ENCODE measurements at places on chromosomes 1 and 21.

DNA sequence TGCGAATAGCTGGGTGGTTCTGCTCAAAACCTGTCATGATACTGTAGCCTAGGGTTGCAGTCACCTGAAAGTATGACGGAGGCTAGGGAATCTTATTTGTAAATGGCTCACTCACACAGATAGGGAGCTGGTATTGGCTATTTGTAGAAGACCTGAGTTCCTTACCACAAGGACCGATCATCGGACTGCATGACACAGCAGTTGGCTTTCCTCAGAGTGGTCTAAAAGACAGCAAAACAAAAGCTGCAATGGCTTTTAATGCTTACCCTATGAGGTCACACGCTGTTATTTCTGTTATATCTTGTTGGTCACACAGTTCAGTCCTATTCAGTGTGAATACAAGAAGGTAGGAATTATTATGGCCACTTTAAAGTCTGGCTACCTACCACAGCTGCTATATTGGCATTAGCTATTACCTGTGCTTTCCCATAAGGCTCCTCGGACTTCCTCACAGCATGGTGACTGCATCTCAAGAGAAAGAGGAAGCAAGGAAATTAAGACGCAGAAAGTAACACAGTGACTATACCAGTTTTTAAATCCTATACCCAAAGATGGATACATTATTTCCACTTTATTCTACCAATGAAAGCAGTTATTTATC is 68.4 kb upstream of the LRRC7 start:
- DNase-seq: no peak

- DNase-seq: no peak
Measured at GRCh38 chr1:44821240-44821715, 13.0 kb downstream of the BTBD19 start.

DNA sequence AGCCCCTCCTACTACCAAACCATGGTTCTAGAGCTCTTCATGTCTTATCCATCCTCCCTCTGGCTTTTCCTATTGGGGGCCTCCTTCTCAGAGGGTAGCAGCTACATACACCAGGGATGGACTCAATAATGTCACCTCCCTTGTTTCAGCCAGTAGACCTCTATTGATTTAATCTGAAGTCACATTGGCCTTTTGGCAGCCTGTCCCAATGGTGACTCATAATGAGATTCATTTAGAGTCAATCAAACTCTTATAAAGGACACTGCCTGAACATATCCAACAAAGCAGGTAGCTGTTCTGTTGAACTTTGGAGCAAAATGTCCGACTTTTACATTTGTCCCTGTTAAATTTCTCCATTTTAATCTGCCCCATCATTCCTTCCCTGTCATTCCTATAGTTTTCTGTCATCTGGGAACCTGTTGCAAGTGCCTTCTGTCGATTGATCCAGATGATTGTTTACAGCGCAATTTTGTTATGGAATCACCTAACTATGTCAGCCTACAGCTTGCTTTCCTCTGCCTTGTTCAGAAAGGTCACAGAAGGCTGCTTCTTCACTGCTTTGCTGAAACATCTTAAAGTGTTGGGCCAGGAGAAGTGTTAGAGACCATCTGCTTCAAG is 105.9 kb downstream of the ETS2 start:
- DNase-seq: no peak

DNA sequence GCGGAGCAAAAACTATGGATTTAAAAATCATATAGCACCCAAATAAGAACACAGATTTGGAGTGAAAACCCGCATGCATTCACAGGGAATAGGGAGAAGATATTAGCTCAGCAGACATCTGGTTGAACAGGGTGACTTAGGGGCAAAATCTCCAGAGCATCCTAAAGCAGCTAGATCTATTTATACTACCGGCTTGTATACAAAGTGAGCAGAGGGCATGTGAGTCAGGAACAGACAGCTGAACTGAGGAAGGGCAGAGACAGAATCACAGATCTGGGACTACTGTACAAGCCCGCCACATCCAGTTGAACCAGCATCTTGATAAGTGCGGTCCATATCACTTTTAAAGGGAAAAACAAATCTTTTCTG is 35.2 kb upstream of the EXOSC10 start:
- no peak for DNase-seq

GRCh38 chr21:45050345-45050796 is 24.0 kb upstream of the ADARB1 start:
- no peak for DNase-seq

GRCh38 chr1:151312411-151312810 is 14.8 kb downstream of the PI4KB start:
- DNase-seq: no peak

DNA sequence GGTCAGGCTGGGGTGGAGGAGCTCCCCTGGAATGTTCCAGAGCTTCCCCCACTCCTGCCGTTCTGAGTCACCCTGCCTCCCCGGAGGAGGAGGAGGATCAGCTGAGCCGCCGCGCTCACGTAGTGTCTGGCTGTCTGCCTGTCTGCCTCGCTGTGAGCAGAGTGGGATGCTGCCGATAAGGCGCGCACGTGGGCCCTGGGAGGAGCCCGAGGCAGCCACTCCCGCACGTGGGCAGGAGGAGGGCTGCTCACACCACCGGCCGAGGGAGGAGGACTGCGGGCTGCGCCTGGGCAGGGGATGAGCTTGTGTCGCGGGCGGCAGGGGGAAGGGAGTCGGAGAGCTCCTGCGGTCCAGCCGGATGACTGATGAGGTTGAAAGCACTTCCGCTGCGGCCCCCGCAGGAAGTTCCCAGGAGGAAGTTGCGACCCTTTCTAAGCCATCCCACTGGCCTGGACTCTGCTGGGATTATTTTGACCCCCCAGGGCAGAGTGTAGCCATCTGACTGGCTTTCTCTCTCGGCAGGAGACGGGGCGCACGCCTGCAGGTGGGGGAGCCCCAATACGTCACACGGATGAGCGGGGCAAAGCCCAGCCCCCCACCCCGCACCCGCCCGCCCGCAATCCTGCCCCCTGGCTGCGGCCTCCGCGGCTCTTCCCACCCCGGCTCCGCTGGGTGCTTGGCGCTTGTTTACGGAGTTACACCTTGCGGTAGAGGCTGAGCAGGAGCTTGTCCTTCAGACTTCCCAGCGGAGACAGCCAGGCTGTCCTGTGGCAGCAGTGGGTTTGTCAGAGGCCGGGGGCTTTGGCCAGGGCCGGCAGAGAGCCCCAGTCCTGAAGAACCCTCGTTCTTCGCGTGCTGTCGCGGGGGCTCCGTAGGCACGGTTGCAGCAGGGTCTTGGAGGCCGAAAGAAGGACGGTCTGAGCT is 9.8 kb downstream of the PDXK start:
- DNase-seq: no peak

GRCh38 chr1:175341631-175342429 is 149.3 kb upstream of the KIAA0040 start:
- DNase-seq: no peak
